Activated CD4-positive, alpha-beta memory T cell treated with anti-CD3 and anti-CD28 coated beads, Interleukin-2, amount 10 ng/mL, durations not matched to agents 7 days and 5 days (primary cell): ENCODE measurements at places on chromosomes 3 and 15. TPM values are rescaled to one million over a fixed set of nuclear protein-coding genes. Genes with fewer than 3 reads are reported as not detected.
A peak's percentile ranks its signal among the peaks of the same experiment; 100 is the strongest.

The TIMP4 gene
- total RNA-seq, result not detected

The ZNF80 gene
- total RNA-seq, result 0.35 TPM

The FSIP1 gene
- total RNA-seq, result 0.88 TPM

The CATSPER2 gene
- 4.7 TPM for total RNA-seq

The IGSF11 gene
- not detected for total RNA-seq

The LAMB2 gene
- total RNA-seq, result not detected

The C3orf22 gene
- total RNA-seq, result not detected

DNA sequence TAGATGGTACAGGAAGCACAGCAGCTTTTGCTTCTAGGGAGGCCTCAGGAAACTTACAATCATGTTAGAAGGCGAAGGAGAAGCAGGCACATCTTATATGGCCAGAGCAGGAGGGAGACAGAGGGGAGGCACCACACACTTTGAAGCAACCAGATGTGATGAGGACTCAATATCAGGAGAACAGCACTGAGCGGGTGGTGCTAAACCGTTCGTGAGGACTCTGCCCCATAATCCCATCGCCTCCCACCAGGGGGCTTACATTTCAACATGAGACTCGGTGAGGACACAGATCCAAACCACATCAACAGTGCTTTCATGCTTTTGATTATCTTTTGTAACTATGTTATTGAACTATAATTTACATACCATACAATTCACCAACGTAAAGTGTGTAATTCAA is 7.6 kb upstream of the TMEM44 start:
- no peak for DNase-seq

DNA sequence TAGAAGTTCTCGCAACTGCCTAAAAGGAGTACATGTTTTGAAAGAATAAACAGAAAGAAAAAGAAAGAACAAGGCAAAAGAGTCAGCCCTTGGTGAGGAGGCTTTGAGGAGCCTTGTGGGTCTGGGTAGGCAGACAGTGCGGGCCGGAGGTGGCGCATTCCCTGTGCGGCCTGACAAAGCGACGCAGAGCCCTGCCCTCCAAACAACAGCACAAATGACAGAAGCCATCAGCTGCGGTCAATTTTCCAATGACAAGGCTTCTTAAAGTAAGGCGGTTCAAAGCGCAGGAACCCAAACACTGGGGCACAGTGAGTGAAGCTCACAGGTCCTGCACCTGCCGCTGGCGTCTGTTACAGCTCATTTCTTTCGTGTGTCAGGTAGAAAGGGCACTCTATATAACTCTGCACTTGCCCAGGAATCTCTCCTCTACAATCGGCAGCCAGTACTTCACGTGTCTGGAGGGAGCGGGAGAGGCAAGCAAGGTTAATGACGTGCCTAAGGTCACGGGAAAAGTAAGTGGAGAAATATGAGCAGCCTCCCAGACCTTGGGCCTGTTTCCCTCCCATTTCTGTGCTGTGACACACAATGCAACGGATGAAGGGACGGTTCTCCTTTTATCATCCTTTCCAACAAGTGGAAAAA is 178.1 kb downstream of the OPA1 start:
- no peak for DNase-seq

DNA sequence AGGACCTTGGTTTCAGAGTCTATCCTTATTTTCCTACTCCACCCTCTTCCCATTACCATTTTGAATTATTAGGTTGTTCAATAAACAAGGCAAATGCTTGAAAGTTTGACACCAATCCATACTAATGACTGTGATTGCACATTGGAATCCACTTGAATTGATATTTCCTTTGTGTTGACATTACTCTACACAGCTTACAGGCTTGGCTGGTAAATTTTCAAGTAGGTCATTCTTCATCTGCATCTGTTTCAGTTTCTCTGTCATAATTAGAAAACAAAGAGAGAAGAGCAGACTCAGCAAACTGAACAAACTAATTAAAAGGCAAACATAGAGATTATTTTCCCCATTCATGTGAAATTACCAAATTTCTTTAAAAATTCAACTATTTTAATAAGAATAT is 732.9 kb upstream of the BCHE start:
- no peak for DNase-seq

DNA sequence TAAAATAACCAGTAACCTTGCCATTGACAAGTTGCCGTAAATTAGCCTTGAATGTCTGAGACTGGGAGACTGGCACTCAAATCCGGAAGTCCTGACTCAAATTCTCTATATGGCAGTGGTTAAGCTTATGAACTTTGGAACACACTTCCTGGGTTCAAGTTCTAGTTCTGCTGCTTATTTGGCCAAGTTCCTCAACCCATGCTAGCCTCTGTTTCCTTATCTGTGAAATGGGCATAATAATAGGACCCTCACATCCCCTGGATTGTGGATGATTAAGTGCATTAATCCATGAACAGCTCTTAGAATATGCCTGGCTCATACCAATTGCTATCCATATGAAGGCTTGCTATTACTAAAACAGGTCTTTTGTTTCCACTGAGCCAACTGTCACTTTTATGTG is 311.5 kb downstream of the EDEM1 start:
- no peak for DNase-seq

DNA sequence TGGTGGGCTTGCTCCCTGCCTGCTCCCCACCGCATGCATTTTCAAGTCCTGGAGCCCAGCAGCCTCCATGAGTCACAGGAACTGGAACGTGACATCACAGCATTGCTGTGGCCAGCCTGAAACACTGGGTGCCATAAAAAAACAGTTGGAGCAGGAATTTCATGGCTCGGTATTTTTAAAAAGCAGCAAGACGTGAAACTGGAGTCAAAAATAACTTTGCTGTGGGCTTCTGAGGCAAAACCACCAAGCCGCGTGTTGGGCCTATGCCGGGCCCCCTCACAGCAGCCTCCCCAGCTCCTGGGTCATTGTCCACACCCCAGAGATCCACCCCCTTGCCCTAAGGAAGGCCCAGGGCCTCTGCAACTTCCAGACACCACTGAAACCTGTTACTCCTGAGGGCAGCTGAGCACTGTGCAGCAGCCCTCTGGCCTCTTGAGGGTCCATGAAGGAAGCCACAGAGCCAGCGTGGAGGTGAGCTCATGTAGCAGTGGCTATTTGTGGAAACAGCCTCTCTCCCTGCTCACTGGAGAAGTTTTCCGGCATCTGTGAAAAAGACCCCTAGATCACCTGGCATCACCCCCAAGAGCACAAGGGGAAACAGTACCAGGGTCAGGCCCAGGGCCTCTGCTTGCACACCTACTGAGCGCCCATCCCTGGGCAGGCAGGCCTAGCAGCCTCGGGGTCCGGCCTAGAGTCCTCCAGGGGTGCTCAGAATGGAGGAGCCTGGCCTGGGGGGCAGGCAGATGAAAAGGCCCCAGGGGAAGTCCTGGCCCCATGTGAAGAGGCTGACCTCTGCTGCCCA is 34.0 kb upstream of the DUSP7 start:
- no peak for DNase-seq

DNA sequence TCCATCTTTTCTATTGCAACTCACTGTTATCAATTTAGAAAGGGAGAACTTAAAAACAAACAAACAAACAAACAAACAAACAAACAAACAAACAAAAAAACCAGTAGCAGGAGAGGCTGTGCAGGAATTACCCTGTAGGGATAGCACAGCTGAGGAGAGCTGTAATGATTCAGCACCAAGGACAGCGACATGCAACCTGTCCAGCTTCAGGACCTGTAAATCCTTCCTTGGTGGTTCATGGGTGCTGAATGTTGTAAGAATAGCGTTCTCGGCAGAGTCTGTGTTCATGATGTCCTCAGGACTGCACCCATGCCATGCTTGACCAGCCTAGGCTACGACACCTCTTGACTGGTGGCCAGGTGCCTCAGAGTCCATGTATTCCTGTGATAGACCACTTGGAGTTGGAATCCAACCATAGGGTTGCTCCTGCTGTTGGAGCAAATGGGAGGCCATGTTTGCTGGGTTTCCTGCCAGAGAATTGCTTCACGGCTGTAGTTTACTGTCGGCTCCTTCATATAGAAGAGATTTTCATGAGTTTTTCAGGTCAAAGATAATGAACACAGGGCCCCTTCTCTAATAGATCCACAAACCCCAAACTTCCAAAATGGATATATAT is 65.9 kb downstream of the CACNA2D3 start:
- DNase-seq, result peak; percentile 29

DNA sequence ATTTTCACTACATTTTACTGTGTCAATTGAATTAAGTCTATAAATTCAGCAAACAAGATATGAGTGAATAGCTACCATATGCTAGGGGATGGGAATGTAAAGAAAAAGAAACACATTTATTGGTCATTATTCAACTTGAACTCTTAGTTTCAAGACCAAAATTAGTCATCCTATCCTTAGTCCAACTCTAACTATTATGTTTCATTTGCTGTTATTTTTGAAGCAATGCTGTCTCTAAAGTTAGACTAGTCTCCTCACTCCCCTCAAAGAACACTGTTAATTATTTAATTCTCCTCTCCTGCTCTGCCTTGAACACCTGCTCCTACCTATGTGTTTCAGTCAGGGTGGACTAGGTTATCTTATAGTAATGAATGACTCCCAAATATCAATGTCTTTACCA is 920.9 kb downstream of the TUSC7 start:
- DNase-seq, result no peak

DNA sequence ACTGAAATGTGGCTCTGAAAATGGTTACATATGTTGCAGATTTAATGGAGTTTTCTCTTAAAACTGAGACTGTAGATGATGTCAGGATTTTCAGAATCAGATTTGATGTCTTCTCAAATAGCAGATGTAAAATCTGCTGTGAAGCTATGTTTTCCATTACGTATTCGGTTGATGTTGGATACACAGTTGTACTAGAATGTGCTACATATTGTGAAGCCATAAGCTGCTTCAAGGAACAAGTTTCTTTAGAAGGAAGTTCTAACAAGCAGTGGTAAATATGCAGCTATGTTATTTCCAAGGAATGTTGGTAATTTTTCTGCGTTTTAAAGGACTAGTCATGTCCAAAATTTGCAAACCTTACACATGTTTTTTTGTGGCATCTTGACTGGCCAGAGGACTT is 197.7 kb downstream of the RBMS3 start:
- no peak for DNase-seq

DNA sequence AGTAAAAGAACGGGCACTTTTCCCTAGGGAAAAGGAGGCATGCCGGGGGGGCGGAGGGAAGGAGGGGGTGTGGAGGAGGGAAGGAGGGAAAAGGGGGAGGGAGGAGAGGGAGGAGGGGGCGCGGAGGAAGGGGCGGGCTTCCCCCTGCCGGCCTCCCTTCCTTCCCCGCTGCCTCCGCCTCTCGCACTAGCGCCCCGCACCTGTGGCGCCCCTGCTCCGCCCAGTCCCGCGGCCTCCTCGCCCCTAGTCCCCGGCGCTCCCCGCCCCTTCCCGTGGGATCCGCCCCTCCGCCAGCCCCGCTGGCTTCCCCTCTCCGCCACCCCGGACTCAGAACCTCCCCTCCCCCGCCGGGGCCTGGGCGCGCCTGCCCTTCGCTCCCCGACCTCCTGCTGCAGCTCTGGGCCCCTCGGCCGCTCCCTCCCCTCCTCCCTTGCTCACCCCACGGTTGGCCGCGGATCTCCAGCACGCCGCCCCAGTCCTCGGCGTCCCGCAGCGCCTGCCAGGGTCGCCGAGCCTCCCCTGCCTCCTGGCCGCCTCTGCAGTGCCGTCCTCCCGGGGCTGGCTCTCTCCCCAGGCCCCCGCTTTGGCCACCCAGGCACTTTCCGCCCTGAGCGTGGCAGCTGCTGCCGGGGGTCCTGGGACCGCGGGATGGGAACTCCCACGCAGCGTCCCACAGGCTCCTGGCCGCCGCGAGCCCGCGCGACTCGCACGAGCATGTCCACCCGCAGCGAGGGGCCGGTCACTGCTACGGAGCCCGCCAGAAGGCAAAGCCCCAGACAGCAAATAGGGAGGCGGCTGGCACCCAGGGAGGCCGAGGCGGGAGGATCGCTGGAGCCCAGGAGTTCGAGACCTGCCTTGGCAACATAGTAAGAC is 147.4 kb downstream of the TJP1 start:
- no peak for DNase-seq

DNA sequence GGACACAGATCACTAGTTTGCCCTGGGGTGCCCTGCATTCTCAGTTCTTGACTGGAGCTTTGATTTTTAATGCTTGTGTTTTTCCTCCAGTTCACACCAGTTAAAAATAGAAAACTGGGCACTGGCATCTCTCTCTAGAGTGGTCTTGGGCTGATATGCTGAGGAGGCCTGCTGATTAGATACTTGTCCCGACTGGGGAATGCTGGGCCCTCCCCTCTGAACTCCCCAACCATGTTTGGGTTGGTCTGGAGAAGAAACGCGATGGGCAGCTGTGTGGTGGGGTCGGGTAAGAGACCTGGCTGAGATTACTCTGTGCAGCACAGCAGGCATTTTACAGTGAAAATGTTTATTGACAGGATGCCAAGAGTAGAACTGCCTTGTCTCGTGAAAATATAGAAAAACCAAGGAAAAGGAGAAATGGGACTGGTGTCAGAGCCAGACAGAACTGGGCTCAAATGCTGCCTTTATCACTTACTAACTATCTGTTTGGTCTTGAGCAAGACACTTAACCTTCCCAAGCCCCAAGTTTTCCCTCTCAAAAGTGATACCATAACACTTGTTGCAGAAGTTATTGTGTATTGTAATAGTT is 1.6 kb upstream of the ACTC1 start:
- DNase-seq, result no peak

GRCh38 chr3:127213381-127213918 is 20.5 kb downstream of the PRR23E start:
- DNase-seq, result no peak

DNA sequence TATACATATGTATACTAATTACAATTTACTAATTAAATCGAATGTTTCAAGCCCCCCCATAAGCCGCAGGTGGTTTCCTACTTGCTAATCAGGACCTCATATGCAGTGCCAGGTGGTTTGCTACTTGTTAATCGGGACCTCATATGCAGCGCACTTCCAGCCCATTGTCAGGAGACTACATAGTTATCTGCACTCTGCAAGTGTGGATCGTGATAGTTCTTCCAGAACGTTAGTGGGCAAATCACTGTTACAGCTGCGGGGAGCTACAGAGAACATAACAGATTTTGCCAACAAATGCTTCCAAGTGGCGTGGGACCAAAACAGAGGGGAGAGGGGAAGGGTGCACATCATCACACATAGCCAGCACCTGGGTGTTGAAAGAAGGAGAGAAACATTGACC is 558.4 kb downstream of the GABRG3 start:
- DNase-seq, result no peak

DNA sequence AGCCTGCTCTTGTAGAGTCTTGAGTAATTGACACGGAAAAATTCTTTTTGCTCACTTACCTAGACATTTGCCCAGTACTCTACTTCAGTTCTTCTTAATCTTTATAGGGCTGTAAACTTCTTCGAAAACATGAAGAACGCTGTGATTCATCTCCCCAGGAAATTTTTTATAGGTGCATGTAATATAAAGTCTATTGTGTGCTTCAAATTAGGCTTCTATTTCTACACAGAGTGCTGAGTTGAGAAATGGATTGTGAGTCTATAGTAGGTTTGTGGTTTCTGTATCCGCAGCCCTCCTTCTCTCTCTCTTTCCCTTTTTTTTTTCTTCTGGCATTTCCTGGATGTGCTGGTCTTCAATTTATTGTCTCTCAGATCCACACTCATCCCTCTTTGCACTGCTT is 183.3 kb upstream of the DCBLD2 start:
- DNase-seq, result no peak

- DNase-seq, result no peak
Observed at GRCh38 chr15:81752974-81753373, 292.8 kb downstream of the MEX3B start.
